ENCODE measurements at places on chromosomes 4 and X.

GRCh38 chr4:126748736-126749135, 884.0 kb upstream of the INTU start:
- DNase-seq, result no peak

- DNase-seq, result no peak
Measured at GRCh38 chr4:113500424-113500823, 261.1 kb downstream of the CAMK2D start.

DNA sequence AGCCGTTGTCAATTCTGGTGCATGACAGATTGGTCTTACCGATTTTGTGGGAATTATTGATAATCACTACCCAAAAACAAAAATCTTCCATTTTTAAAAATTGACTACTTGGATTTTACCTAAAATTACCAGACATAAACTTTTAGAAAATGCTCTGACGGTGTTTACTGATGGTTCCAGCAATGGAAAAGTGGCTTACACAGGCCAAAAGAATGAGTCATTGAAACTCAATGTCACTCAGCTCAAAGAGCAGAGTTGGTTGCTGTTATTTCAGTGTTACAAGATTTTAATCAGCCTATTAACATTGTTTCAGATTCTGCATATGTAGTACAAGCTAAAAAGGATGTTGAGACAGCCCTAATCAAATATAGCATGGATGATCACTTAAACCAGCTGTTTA, 23.0 kb upstream of the UGT2B17 start:
- no peak for DNase-seq

DNA sequence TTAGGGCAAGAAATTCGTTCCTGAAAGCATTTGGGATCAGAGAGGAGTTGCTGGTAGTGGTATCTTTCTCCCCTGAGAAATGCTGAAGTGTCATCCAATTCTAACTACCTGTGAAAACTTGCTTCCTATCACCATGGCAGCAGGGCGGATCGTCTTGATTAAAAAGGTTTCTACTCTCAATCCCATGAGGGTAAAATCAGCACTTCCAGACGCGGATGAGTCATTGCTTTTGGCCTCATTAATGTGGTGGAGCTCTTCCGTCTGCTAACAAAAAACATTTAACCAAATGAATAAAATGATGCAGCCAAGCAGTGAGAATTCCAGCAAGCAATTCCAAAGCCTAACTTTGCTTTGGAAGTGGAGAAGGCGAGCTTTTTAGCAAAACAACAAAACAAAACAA, 325.6 kb downstream of the CAMK2D start:
- DNase-seq, result peak; percentile 83

GRCh38 chrX:43688586-43688985, 32.5 kb downstream of the MAOA start:
- no peak for DNase-seq

- no peak for DNase-seq
Measured at GRCh38 chrX:132676102-132676501, 187.3 kb upstream of the MBNL3 start.

DNA sequence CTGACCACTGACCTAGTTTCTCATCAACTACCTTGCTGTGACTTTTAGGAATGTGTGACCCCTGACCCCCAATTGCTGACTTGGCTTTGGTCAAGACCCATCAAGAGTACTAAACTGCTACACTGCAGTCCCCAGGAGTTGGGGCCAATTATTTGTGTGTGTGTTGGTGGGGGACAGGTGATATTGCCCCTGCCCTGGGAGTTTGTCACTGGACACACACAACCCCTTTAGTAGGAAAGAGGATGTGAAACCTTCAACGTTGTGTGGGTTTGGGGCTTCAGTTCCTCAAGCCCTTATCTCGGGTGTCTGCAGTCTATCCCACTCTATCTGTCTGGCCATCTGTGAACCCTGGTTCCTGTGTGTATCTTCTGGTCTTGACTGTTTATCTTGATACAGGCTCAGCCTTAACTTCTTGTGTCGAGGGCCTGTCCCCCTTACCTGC, 6.5 kb downstream of the SASH3 start:
- DNase-seq, result no peak

GRCh38 chrX:21528076-21528475, 130.1 kb downstream of the KLHL34 start:
- no peak for DNase-seq

GRCh38 chr4:86657910-86658309, 63.8 kb downstream of the PTPN13 start:
- DNase-seq, result no peak

DNA sequence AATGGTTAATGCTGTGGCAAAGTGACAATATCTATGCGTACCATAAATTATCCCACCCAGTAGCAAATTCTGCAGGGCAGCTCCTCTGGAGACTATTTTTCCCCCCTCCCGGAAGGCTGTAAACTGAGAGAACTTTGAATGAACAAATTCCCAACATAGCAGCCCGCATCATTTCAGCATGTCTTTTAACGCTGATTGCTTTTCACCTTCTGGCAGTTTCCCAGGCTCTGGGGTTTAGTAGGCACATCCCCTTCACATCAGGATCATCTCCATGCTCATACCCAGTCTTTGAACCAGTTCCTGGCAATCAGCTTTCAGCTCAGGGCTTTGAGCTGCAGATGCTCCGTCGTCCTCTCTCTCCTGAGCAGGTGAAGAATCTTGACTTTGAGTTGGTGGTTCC, 26.6 kb upstream of the WDR1 start:
- no peak for DNase-seq

DNA sequence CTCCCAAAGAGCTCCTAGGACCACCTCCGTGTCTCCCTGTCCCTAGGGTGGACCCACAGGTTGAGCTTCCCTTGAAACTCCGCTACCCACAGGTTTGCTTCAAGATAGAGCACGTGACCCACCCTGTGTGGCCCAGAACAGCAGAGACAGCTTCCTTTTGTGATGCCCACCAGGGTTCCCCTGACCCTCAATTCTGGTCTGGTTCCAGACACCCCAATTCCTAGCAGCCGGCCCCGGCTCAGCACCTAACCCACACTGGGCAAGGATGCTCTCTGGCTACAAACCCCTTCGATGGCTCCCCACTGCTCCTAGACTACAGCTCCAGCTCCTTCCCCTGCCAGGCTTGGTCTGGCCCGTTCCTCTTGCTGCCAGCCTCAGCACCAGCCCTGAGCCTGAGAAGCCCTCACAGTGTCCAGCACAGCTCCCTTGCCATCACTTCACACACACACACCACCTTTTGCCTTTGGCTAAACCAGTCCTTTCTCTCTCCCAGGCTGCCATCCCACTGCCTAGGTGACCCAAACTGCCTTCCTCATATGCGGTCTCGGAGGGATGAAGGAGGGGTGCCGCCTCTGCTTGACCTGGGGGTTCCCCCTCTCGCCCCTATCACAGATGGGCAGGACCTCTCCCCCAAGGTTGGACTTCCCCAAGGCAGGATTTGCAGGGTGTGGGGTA, 6.2 kb downstream of the PNCK start:
- DNase-seq, result no peak

DNA sequence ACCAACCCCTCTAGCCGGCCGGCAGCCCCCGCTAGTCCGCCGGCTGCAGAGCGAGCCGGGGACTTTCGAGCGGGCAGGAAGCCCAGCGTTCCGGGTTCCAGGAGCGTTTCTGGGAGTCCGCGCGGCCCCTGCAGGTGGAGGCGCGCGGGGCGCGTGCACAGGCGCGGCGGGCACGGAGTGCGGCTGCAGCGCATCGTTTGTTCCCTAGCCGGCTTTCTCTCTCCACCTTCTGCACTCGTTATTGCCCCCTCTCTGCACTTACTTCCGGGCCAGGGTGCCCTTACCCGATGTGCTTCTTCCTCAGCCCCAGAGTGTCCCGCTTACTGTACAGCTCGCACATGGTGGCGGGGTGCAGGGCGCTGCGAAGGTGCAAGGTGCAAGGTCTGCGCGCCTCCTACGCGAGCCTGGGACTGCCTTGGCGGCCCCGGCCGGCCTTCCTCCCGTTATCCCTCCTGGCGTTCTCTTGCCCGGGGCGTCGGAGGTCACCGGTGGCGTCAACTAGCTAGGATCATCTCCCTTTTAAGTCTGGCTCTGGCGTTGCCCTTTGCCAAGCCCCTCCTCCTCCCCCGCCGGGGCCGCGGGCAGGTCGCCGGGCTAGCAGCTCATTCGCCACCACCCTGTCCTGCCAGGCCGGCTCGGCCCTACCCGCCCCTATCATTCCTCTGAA, at the start of gene ETNPPL:
TSS of gene ETNPPL (minus strand) at position 495 of the 667 bp plus-strand sequence. CDS start at position 340, 155 bp downstream.
- DNase-seq, result no peak

DNA sequence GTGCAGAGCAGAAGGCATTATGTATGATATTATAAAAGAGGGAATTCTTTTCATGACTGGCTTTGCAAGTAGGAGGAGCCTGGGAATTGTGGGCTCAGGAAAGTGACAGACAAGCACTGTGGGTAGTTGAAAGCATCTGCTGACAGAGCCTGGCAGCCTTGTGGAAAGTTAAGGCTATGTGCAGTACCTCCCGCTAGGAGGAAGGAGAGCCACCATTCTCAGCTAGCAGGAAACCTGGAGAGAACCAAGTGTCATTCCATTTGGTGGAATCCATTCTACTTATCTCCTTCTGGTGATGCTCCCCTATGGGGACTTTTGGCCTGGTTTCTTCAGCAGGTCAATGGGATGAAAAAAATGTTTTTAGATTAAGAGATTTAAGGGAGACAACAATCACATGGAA, 81.8 kb downstream of the ASB9 start:
- no peak for DNase-seq

Measured in GM04504 (cell line).